MG63 (cell line): ENCODE measurements at places on chromosomes 7 and 10.

DNA sequence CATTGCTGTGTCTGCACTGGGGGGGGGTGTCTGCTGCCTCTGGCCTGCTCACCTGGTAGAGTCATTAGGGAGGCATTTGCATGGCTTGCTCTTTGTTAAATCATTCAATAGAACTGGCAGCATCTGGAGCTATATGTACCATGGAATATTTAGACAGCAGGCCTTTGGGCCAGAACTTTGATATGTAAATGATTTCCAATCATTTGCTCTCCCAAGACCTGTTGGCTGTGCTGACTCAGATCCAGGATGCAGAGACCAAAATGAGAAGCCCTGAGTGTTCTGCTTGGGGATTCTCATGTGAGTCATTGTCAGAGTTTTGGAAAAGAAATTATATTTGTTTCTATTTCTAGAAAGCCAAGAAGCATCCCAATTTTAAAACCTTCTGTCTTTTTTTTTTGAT is 257.6 kb upstream of the IGFBP3 start:
- DNase-seq, result peak; percentile 51

- DNase-seq, result no peak
Measured at GRCh38 chr7:36040679-36041078, 112.4 kb upstream of the EEPD1 start.

- no peak for DNase-seq
Measured at GRCh38 chr7:29105752-29106668, 40.3 kb downstream of the CPVL start.

DNA sequence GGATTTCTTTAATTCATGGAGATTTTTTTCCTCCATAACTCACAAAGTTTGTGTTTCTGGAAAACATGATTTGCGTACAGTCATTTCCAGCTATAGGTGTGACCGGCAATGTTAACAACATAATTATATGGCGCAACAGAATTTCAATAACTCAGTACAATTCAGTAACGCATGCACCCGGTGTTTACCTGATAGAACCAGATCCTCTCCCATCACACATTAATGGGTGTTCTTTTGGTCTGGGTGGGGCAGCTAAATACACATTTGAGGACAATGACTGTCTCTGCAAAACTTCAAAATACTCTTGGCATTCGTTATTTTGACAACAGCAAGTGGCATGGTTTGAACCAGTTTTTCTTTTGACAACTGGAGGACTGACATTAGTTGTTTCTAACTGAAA is 102.3 kb downstream of the KLF6 start:
- DNase-seq, result no peak

- no peak for DNase-seq
Measured at GRCh38 chr7:51295440-51296245, 21.0 kb downstream of the COBL start.

GRCh38 chr7:148304456-148304855 is 286.1 kb upstream of the C7orf33 start:
- no peak for DNase-seq

DNA sequence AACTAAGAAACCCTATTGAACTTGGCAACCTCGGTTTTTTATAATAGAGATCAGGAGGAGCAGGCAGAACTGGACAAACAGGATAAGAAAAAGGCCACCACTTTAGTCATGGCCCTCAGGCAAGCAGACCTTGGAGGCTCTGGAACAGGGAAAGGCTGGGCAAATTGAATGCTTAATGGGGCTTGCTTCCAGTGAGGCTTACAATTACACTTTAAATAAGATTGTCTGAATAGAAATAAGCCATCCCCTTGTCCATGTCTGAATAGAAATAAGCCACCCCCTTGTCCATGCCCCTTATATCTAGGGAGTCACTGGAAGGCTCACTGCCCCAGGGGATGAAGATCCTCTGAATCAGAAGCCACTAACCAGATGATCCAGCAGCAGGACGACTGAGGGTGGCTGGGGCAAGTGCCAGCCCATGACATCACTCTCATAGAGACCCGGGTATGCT is 40.6 kb downstream of the AKR1B15 start:
- peak; percentile 52 for DNase-seq

DNA sequence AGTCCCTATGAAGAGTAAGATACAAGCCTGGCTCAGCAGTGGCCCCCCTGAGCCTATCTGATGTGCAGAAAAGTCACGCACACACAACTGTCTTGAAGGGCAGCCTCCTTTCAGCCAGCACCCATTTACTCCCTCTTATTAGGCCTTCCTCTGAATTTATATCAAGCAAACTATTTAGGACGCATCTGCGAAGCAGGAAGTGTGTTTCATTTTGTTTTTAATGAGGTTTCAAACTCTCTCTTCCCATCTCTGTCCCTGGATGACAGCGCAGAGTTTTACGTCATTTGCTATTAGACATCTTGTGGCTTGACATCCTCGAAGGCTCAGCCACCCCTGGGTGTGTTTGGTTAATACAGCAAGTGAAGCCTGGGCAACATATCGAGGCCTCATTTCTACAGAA is 79.5 kb downstream of the CUX1 start:
- no peak for DNase-seq

DNA sequence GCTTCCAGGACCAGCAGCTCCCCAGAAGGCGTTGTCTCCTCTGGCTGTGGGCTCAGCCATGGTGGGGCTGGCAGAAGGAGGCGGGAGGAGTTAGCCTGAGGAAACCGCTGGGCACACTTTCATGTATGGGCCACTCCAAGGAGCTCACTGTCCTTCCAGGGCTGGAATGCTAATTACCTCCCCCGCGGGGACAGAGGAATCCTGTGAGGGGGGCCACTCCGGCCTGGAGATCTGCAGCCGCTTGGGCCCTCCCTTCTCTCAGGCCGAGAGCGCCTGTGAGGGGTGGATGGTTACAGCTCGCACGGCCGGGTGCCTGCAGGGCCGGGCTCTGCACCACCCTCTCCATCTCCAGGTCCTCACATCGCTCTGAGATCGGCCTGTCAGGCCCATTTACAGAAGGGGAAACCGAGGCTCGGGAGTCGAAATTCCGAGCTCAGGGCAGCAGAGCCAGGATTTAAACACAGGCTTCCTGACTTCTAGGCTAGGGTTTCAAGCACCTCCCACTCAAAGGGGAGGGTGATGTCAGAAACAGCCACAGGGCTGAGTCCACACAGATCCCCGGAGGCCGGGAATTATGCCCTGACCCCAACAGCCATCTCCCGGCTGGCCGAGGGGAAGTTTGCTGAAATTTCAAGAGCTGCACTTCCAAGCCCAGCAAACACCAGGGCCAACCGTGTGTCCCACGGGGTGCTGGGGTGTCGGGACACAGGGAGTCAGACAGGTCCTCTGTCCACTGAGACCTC is 59.1 kb downstream of the PDGFA start:
- no peak for DNase-seq

GRCh38 chr7:152760854-152761748 is 1.5 kb downstream of the ACTR3B start:
- no peak for DNase-seq

DNA sequence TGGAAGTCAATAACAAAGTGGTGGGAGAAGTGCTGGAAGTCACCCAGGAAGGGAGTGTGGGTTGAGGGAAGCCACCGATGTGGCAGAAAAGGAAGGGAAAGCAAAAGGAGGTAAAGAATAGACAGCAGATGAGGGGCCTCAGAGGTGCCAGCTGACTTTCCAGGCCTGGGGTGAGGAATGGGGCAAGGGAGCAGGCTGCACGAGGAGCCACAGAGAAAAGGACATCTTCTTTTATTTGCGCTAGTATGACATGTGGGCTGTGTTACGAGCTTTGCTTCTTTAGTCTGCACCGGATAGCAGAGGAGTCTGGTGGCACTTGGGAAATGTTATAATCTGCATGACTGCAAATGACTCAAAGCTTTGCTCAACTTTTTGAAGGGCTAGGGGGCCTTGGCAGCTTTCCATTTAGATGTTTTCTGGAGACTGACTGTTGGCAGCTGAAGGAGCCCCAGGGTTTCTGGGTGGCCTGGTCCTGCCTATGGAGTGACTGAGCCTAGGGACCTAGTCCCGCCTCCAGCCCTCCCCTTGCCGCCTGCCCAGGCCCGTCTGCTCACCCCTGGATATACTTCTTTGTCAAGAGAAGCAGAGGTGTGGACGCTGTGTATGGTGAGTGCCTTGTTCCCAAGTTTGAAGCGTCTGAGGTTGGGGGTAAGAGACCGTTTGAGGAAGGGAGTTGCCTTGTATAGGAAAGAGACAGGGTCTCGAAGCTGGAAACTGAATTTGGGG is 5.1 kb downstream of the PRXL2A start:
- DNase-seq, result peak; percentile 35
